Activated CD8-positive, alpha-beta memory T cell treated with anti-CD3 and anti-CD28 coated beads, Interleukin-2, amount 10 ng/mL, durations not matched to agents 7 days and 5 days (primary cell): ENCODE measurements at places on chromosomes 16 and 17.

GRCh38 chr16:68466174-68466573 lies 17.9 kb upstream of the SMPD3 start:
- H3K4me3 ChIP-seq: no peak overlapping the region
- no peak overlapping the region for H3K27ac ChIP-seq
- peaks cover 3% of the 10 kb centered on the region for H3K36me3 ChIP-seq
- peaks cover 5% of the 10 kb centered on the region for H3K27me3 ChIP-seq
- no peak for DNase-seq

GRCh38 chr17:37605813-37606505 lies 3.3 kb downstream of the SYNRG start:
- peak overlapping the region; percentile 92 for H3K27ac ChIP-seq
- H3K4me1 ChIP-seq: peaks cover 55% of the 10 kb centered on the region
- no peaks in the 10 kb centered on the region for H3K27me3 ChIP-seq

DNA sequence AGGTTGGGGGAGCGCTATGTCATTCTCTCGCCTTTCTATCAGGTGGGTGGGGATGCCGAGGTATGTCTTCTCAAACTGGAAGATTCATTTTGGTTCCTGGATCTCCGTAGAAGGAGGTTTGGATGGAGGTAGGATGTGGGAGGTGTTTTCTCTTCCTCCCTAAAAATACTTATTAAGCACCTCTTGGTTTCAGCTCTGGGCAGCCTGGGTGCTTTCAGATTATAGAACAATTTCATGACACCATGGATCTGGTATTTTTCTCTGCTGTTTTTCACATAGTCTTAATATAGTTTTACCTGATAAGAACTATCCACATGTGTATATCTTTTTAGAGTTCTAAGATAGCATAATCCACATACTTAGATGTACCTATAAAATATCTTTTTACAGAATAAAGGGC lies 92.9 kb downstream of the YPEL2 start:
- no peak overlapping the region for H3K4me3 ChIP-seq
- DNase-seq: no peak
- H3K27me3 ChIP-seq: no peaks in the 10 kb centered on the region

GRCh38 chr16:27764869-27765675 lies 215.1 kb downstream of the KATNIP start:
- H3K27ac ChIP-seq: no peak overlapping the region
- H3K36me3 ChIP-seq: peaks cover 3% of the 10 kb centered on the region
- H3K4me3 ChIP-seq: no peak overlapping the region
- no peaks in the 10 kb centered on the region for H3K27me3 ChIP-seq
- H3K4me1 ChIP-seq: no peaks in the 10 kb centered on the region
- no peak for DNase-seq

GRCh38 chr17:81902653-81903414 lies 796 bp downstream of the NPB start:
- peaks cover 4% of the 10 kb centered on the region for H3K4me1 ChIP-seq
- no peak for DNase-seq
- no peak overlapping the region for H3K27ac ChIP-seq
- no peak overlapping the region for H3K4me3 ChIP-seq
- peaks cover 10% of the 10 kb centered on the region for H3K27me3 ChIP-seq

DNA sequence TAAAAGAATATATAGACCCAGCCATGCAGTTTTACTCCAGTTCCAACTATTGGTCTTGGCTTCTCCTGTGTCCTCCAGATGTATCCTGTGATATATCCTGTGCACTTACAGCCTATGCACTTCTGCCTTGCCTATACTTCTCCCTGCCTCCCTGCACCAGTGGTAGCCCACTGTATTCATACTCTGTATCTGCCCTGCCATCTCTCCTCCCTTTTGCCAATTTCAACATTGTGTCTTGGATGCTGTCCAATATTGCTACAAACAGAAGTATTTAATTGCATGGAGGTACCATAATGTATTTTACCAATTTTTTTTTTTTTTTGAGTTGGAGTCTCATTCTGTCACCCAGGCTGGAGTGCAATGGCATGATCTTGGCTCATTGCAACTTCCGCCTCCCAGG lies 242.7 kb downstream of the HAPSTR1 start:
- no peaks in the 10 kb centered on the region for H3K36me3 ChIP-seq
- no peak overlapping the region for H3K27ac ChIP-seq
- no peak overlapping the region for H3K4me3 ChIP-seq
- H3K27me3 ChIP-seq: no peaks in the 10 kb centered on the region

DNA sequence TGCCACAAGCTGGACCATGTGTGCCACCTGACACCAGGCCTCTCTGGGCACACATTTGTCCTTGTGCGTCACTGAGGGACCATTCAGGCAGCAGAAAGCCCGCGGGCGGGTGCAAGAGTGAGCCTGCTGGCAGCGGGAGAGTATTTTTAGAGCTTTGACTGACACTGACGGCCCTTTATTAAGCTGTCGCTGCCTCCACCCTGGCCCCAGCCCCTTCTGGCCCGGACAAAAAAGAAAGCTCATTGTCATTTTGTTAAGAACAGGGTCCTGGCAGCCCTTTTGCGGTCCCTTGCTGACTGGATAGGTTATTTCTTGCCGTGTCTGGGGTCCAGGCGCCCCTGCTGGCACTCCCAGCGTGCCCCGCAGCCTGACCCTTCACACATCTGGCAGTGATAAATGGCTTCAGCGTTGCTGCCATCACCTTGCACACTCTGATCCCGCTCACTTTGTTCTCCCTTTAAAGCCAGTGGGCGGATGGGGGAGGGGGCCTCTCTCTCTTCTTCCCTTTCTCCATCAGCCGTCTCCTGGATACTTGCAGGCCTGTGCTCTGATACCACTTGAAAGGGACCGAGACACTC lies 78.4 kb upstream of the NKD1 start:
- no peaks in the 10 kb centered on the region for H3K36me3 ChIP-seq
- no peak for DNase-seq
- H3K4me3 ChIP-seq: no peak overlapping the region
- peaks cover 53% of the 10 kb centered on the region for H3K27me3 ChIP-seq
- H3K4me1 ChIP-seq: peaks cover 18% of the 10 kb centered on the region

GRCh38 chr17:39903158-39903884 lies 15.1 kb downstream of the GSDMB start:
- H3K4me3 ChIP-seq: no peak overlapping the region
- peaks cover 41% of the 10 kb centered on the region for H3K36me3 ChIP-seq
- no peaks in the 10 kb centered on the region for H3K27me3 ChIP-seq
- peak overlapping the region; percentile 86 for H3K27ac ChIP-seq
- H3K4me1 ChIP-seq: peaks cover 25% of the 10 kb centered on the region

DNA sequence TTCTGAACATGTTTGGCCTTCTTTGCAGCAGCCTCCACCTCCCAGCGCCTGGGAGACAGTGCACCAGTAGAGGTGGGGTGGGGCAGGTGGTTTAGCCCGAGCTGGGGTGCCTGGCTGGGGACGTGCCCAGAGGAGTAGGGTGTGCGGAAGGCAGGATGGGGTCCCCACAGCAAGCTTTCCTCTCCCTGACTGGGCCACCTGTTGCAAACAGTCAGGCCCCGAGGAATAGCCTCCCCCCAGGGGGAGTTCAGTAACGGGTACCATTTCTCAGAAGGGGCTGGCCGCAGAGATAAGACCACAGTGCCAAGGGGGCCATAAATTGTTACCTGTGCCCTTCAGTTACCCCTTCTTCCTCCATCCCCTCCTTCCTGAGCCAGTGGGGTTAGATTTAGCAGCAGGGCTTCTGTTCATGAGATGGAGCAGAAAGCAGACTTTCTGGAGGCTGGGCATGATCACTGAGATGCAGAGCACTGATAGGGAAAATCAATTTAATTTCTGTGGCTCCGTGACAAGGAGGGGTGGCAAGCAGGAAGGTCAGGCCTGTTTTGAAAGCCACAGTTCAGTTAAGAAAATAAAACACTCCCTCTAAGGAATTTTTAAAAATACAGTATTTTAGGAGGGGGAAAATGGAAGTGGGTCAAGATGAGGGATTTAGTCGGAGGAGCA lies 181.9 kb downstream of the MSI2 start:
- H3K4me3 ChIP-seq: no peak overlapping the region
- H3K36me3 ChIP-seq: peaks cover 5% of the 10 kb centered on the region
- DNase-seq: no peak
- no peak overlapping the region for H3K27ac ChIP-seq
- H3K4me1 ChIP-seq: peaks cover 55% of the 10 kb centered on the region

DNA sequence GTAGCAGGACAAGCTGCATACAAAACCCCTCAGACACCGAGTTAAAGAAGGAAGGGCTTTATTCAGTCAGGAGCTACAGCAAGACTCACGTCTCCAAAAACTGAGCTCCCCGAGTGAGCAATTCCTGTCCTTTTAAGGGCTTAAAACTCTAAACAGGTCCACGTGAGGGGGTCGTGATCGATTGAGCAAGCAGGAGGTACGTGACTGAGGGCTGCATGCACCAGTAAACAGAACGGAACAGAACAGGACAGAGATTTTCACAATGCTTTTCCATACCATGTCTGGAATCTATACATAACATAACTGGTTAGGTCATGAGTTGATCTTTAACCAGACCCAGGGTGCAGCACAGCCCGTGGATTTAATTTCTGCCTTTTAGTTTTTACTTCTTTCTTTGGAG lies 25.2 kb downstream of the ITGAM start:
- H3K4me1 ChIP-seq: peaks cover 10% of the 10 kb centered on the region
- H3K36me3 ChIP-seq: peaks cover 28% of the 10 kb centered on the region
- H3K4me3 ChIP-seq: no peak overlapping the region
- peaks cover 22% of the 10 kb centered on the region for H3K27me3 ChIP-seq
- DNase-seq: no peak
